ENCODE measurements at places on chromosomes 5 and 9.

DNA sequence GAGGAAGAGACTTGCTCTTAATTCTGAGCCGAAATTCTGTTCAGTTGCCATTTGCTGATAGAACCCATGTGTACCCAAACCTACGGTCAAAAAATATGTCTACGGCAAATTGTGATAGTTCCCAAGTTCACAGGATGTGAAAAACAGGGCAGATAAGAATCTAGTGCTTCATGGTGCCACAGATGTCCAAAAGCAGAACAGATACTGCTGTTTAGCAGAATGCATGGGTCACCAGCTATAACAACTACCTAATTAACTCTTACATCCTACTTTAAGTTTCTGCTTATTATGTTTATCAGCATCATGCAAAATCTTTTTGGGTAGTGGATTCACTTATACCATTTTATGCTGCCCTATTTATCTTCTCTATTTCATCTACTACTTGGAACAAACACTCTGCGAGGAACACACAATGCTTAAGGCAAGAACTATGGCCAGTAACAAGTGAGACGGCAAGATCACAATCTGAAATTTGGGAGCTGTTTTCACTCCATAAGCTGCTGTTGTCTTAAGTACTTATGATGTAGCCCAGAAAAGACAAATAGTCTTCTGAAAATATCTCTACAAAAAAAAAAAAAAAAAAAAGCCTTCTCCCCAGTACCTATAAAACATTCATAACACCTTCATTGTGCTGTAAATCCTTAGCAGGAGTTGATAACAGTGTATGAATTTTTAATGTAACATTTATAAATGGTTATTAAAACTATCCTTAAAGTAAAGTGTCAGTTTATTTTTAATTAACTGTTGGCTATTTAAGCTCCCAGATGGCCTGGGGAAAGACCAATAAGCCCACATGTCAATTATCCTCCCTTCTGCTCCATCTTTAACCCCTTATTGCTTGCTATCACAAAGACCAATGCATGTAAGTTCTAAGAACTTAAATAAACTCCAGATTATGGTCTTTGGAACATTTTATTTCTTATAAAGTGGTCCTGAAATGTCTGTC is 232.3 kb downstream of the TLR4 start:
- no peak for DNase-seq

GRCh38 chr5:148384380-148384737 is 601 bp downstream of the FBXO38 start:
- DNase-seq, result no peak

GRCh38 chr9:107286057-107286456 is 3.0 kb downstream of the RAD23B start:
- DNase-seq, result no peak

DNA sequence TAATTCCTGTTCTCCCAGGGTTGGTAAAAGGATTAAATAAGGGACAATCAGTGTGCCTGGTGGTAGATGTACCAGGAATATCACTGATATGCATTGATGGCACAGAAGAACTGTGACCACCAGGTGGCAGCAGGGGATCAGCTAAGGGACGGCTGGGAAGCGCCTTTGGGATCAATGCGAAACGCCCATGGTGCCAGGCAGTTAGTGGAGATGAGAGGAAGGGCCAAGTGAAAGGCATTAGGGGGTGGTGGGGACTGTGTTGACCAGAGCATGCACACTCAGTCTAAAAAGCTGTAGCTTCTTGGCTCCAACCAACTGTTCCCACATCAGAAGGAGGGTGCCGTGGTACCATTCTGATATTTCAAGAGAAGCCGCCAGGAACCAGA is 55.6 kb downstream of the ARHGEF37 start:
- peak; percentile 67 for DNase-seq

DNA sequence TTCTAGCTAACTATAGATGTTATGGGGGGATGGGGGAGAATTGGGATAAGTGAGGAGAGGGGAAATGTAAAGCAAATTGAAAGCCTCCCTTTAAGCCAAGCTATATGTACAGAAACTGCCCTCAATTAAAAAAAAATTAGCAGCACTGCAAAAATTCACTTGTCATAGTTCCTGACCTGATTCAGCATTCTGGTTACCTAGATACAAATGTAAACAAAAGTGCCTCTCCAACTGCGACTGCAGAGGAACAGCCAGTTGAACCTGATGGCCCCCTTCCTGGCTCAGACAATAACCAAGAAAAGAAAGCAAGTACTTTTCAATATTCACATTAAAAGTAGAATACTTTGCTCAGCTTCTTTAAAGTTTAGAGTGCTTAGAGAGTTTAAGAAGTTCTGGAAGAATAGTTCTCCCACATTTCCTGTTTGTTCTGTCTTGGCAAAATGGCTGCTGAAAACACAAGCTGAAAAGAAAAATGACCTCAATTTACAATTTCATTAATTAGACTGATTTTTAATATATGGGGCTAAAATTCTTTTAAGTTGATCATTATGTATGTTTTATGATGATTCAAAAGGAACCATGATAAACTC is 1.5 kb downstream of the FAM81B start:
- no peak for DNase-seq

GRCh38 chr5:80672140-80672736 is 17.5 kb upstream of the DHFR start:
- DNase-seq, result peak; percentile 52

GRCh38 chr5:10329820-10330481 is 22.2 kb upstream of the CMBL start:
- DNase-seq, result no peak

- DNase-seq, result no peak
Measured at GRCh38 chr5:150241298-150242160, 48.0 kb downstream of the CAMK2A start.

DNA sequence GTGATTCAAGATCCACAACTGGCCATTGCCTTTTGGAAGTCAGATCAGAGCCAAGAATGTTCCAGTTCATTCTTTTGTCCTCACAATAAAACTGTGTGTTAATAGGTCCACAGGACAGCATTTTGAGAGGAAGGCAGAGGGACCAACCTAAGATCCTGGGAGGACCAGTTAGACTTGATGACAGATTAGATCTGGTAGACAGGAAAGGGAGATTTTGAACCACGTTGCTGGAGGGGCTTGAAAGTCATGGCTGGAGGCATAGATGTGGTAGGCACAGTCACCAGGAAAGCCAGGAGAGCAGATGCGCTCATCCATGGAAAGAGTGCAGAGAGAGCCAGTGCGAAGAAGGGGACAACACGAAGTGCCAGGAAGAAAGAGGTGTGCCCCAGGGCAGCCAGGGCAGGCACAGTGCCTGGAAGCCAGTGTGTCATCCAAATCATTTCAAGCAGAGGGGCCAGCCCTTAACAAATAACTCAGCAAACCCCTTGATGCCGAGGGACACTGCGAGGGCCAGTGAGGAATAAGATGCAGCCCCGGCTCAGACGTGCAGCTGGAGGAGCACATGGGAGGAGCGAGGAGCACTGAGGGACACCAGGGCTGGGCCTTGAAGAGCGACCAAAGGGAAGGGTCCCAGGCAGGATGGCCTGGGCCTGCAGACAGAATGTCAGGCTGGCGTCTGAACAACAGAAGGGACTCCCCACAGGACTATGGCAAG is 12.8 kb upstream of the SLC2A8 start:
- no peak for DNase-seq

DNA sequence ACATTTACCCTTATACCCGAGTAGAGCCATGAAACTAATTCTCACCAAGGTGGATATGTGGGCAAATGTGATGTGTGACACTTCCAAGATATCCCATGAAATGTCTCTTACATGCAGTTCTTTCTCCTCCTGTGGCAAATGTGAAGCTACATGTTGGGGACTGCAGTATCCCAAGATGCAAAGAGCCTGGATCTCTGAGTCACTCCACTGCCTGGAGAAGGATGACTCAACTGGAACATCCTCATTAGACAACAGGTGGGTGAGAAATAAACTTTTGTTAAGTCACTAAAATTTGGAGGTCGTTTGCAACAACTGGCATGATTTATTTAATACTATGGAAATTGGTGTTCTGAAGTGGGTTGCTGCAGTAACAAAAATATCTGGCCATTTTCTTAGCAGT is 36.5 kb upstream of the TENT4A start:
- DNase-seq, result no peak

- no peak for DNase-seq
Measured at GRCh38 chr5:6195711-6196358, 182.5 kb downstream of the MED10 start.

DNA sequence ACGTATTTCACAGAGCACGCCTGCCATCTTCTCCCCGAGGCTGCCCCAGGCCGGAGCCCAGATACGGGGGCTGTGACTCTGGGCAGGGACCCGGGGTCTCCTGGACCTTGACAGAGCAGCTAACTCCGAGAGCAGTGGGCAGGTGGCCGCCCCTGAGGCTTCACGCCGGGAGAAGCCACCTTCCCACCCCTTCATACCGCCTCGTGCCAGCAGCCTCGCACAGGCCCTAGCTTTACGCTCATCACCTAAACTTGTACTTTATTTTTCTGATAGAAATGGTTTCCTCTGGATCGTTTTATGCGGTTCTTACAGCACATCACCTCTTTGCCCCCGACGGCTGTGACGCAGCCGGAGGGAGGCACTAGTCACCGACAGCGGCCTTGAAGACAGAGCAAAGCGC is 9.6 kb downstream of the QRFP start:
- DNase-seq, result no peak
